Thyroid gland (tissue), 4 donors: ENCODE measurements at places on chromosomes 1 and 21.

DNA sequence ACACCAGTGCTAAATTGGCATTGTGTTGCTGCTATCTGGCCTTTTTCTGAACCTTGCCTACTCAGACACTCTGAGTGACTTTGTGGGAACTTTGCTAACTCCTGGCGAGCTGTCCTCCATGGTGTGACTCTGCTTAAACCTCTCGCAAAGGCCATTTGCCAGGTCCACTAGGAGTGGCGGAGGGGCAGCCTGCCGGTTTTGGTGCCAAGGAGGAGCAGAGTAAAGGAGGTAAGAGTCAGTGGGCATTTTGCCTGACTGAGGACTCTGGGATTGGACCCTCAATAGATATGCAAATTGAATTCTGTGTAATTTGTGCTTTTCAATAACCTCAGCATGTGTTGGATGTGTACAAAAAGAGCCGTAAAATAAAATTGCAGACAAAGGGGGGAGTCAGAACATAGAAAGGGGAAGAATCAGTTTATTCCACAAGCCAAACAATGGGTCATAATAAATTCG lies 386.6 kb upstream of the NFIA start:
- no peak for DNase-seq

GRCh38 chr1:159800177-159800930 lies 1.8 kb upstream of the FCRL6 start:
- DNase-seq: no peak

- no peak for DNase-seq
These were observed 18.6 kb downstream of the NR5A2 start for GRCh38 chr1:200046115-200046514.

DNA sequence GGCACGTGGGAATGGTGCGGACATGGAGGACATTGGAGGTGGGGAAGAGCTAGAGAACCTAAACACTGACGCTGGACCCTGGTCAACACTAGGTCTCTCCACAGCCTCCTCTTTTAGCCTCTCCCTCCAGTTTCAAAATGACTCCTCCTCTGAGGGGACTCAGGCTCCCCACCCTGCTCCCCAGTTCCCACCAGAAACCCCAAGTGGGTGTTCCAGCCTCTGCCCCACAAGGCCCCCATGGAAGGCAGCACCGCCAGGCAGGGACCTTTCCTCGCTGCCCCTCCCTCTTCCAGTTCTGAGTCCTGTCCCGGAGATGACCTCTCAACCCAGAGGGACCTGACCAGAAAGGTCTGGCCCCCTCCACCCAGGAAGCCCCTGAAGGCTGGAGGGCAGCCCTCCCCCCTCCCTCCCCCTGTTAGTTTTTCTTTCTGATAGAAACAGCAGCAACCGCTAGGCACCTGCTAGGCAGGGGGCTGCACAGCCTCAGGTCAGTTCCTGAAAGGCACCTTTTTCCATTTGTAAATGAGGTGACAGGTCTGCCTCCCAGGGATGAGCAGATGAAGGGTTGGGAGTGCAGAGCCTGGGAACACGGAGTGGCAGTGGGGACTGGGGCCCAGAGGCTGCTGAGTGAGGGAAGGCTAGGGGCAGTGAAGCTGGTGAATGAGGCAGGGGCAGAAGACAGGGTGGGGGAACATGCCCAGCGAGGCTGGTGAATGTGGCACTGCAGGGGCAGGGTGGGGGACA lies 9.3 kb upstream of the ITGB2 start:
- DNase-seq: no peak

GRCh38 chr1:230365723-230366307 lies 60.3 kb downstream of the PGBD5 start:
- no peak for DNase-seq

DNA sequence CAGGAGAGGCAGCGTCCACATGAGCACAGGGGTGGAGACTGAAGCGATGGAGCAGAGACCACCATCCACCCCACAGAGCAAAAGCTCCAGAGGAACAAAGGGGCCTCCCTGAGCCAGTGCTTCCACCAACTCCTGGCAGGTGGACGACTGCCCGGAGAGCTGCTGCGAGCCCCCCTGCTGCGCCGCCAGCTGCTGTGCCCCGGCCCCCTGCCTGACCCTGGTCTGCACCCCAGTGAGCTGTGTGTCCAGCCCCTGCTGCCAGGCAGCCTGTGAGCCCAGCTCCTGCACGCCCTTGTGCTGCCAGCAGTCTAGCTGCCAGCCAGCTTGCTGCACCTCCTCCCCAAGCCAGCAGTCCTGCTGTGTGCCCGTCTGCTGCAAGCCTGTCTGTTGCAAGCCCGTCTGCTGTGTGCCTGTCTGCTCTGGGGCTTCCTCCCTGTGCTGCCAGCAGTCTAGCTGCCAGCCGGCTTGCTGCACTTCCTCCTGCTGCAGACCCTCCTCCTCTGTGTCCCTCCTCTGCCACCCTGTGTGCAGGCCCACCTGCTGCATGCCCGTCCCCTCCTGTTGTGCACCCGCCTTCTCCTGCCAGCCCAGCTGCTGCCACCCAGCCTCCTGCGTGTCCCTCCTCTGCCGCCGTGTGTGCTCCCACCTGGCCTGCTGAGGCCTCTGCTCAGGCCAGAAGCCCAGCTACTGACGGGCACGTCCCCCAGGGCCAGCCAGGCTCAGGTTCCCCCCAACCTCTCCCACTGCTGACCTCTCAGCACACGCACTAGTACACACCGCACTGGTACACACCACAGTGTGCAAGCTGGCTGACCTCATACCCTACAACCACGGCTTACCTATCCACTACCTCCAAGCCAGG lies 5.4 kb downstream of the KRTAP10-12 start:
- DNase-seq: no peak

DNA sequence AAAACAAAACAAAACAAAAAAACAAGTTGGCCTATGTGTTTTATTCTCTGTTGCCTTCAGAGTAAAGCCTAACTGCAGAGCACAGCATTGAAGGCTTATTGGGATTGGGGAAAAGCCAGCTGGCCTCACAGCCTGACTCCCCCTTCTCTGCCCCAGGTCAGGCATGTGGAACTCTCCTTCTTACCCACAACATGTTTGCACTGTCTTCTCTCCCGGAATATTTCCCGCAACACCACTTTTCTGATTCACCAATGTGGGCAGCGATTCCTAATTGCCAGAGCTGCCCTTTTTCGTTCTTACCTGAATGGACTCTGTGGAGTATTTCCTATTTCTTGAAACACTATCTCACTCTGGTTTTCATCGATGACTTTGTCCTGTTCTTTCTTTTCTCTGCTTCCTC lies 2.8 kb upstream of the TARBP1 start:
- peak; percentile 40 for DNase-seq
